Urinary bladder (tissue), 4 donors: ENCODE measurements at places on chromosomes 2 and 18. TPM values are rescaled to one million over a fixed set of nuclear protein-coding genes. Genes with fewer than 3 reads are reported as not detected.

- DNase-seq, result no peak
These were observed 64.4 kb downstream of the GFPT1 start for GRCh38 chr2:69322631-69323030.

DNA sequence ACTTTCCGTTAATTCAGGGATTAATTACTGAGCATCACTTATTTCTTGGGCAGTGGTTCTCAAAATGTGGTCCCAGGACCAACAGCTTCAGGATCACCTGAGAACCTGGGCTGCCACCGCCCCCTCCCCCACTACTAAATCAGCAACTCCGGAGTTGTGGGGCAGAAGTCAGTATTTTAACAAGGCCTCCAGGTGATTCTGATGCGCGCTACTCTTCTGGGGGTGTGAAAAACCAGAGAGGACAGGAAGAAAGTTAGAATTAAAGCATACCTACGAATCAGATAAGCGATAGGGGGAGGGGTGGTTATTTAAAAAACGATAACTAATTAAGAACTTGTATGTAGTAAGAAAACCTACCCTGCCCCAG is 319 bp downstream of the ZSCAN30 start:
- peak; percentile 20 for DNase-seq

Gene YWHAQ
- 346 TPM for total RNA-seq

DNA sequence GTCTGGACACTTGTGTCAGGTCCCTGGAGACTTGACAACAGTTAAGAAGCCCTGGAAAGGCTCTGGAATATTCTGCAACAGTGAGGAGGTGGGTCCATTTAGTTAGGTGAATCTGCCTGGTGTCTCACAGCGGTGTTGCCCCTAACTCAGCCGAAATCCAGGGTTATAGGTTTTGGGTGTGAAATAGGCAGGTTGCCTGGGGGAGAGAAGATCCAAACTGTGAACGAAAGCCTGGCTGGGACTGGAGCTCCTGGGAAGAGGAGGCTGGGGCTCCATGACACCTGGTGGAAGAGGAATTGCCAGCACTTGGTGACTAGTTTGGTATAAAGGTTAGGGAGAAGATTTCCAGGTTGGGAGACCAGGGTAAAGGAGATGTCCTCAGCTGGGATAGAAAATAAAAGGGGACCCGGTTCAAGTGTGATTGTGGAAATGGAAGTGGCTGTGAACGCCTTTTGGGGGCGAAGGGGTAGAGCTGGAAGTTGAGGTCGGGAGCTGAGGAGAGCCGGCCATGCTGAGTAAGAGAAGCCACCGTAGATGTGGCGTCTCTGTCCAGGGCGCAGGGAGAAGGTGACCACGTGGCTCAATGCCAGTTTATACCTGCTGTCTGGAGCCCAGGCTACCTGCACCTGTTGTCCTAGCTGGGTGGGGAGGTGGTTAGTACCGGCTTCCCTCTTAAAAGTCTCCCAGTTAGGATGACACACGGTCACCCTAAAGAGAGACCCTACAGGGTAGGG is 3.0 kb upstream of the GAREM2 start:
- DNase-seq, result no peak

Gene FBXO48
- total RNA-seq, result 1.2 TPM

DNA sequence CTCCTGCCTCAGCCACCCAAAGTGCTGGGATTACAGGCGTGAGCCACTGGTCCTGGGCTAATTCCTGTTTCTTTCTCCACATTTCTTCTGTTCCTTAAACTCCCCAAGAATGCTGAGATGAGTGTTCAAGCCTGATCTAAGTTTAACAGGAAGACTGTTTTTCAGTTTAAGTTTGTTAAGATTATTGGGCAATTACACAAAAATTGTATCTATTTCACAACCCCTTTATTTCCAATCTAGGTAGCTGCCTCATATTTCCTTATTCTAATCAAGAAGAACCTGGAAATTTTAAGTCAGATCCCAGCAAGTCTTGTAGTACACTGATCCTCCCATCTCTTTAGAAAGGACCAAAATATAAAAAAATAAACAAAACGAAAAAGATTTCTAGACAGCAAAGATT is 11.7 kb downstream of the SFT2D3 start:
- DNase-seq, result no peak

- DNase-seq, result no peak
These were observed 117.6 kb downstream of the SMAD7 start for GRCh38 chr18:48832938-48833700.

GRCh38 chr2:184449760-184450159 is 148.6 kb upstream of the ZNF804A start:
- DNase-seq, result no peak

Gene ALPP
- total RNA-seq, result not detected

Gene NGEF
- 4.1 TPM for total RNA-seq

Gene MEP1B
- total RNA-seq, result 0.11 TPM

DNA sequence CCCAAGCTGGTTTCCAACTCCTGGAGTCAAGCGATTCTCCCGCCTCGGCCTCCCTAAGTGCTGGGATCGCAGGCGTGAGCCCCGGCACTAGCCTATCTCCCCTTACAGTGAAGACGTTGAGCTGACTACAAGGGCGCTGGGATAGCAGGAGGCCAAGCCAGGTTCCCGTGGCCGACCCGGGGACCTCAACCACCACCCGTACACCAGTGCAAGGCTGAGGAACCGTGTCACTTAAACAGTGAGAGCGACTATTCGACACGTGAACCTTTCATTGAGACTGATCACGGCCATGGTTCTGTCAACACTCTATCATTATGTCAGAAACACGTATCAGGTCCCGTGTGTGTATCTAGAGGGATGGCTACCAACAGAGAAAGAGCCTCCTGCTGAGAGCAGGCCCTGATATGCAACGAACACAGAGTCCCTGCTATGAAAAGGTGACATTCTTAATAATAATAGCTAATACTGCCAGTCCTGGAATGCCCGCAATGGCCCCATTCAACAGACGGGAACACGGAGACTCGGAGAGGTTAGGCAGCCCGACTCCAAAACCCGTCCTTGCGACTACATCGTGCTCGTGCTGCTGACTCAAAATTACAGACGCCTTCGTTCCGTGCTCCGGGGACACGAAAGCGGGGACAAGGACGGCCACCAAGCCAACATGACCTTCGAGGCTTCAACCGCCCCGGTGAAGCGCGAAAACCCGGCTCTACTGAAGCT is 833 bp downstream of the AFG3L2 start:
- DNase-seq, result peak; percentile 25

DNA sequence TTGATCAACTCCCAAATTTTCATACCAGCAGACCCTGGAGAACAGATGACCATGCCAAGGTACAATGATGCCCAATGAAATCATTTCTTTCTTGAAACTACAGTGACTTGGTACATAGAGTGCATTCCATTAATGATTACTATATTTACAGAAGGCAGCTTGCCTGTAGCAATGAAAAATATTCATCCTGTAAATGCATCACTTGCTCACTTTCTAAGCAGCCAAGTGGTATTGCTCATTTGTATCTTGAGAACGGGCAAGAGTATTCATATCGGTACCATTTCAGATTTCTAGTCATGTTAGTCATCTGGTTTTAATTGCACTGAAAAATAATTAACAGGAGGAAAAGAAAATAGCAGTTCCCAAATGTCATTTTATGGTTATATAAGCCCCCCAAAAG is 59.6 kb downstream of the VIL1 start:
- DNase-seq, result no peak

Gene SIX3
- total RNA-seq, result not detected

GRCh38 chr18:74679006-74679678 is 81.5 kb downstream of the ZNF407 start:
- DNase-seq, result no peak

- no peak for DNase-seq
These were observed 61.9 kb downstream of the SMCHD1 start for GRCh38 chr18:2717407-2717806.

DNA sequence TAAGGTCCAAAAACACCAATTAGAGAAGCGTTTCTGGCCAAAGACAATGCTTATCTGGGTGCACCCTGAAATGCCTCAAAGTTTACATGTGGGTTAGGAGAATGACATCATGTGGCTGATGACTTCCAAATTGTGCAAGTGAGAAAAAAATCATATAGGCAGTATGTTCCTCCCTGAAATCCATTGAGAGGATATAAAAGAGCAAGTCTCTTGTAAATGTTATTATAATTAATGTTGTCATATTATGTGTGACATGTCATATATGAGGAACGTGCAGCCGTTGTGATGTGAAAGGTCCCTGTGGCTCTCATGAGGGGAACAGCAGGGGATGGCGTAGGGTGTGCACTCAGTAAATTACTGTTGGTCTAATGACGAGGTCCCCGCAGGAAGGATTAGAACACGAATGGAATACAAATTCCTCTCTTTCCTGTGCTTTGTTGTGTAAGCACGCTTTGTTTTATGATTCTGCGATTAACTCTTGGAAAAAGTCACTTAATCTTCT is 290.8 kb downstream of the PRKCE start:
- DNase-seq, result no peak

Gene ROCK2
- 167 TPM for total RNA-seq

Gene MC5R
- not detected for total RNA-seq

Gene ZNF532
- 105 TPM for total RNA-seq

DNA sequence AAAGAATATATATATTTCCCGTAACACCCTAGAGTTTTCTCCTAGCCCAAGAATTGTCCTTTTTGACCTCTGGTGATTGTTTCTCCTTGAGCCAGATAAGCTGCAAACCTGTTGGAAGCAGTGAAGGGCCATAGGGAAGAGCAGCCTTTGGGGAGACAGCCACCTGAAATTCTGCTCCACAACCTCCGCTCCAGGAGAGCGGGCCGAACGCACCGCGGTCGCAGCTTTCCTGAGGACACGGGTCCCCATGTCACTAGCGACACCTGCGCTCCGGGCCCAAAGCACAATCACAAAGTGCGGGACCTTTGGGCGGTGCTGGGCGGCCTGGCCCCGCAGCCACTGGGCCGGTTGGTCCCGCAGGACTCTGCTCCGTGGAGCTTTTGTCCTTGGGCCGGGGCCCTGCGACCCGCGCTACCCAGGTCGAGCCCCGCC is 557 bp upstream of the DSG2 start:
- DNase-seq, result no peak

GRCh38 chr18:29181151-29181901 is 1004.4 kb upstream of the CDH2 start:
- DNase-seq, result no peak

- DNase-seq, result no peak
These were observed 71.2 kb upstream of the ODC1 start for GRCh38 chr2:10519394-10519740.

Gene KRTCAP3
- 2.5 TPM for total RNA-seq

- DNase-seq, result no peak
These were observed 11.4 kb upstream of the MAPRE2 start for GRCh38 chr18:35029770-35030169.

DNA sequence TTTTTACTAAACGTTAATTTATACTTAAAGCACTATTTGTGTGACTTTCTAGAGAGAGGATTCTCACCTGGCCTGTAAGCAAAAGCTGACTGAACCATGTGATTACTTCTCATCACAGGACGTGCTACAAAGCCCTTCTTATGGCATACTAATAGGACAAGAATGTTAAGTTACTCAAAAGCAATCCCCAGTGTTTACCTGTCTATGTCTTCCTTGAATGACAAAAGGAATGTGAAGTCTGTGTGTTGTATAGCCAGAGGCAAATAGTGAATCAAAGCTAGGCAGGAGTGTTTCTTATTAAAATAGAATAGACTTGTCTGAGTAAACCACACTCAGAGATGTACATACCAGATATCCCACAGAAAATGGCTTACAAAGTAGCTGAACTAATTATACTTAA is 1465.5 kb downstream of the SUCLG1 start:
- no peak for DNase-seq

DNA sequence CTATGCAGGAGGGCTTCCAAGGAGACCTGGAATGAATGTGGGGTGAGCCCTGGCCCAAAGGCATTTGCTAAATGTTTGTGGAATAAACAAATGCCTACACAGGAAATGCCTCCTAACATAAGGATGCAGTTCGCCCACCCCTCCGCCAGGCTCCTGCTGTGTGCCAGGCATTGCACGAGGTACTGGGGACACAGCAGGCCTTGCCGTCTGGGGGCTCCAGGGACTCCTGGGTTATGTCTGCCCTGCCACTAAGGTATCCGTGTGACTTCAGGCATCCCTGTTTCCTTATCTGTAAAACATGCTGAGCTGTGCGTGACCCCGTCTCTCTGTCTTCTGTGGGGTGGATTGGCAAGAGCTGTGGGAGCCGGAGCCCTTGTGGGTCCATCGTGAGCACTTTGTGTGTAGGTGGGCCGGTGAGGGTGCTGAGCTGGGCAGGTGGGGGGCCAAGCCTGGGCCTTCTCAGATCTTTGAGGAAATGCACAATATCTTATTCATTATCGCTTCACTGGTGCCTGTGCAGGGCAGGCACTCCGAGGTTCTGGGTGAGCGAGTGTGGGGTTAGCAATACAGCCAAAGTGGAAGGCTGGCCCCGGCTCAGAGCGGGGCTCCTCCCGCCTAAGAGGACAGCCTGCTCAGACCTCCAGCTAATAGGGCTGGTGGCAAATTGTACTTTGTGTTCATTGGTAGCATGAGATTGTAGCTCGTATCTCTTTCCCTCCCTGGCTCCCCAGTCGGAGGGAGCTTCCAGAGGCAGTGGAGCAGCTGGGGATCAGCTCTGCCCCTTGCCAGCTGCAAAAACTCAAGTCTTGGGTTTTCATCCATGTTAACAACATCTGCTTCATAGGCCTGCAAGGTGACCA is 126.8 kb downstream of the GLI2 start:
- DNase-seq, result no peak
